GM12864 (cell line): ENCODE measurements at places on chromosomes 13 and 19.

DNA sequence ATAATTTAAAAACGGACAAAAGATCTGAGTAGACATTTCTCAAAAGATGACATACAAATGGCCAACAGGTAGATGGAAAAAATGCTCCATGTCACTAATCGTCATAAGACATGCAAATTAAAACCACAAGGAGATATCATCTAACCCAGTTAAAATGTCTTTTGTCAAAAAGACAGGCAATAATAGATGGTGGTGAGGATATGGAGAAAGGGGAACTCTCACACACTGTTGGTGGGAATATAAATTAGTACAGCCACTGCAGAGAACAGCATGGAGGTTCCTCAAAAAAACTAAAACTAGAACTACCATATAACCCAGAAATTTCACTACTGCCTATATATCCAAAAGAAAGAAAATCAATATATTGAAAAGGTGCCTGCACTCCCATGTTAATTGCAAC, 37.9 kb downstream of the OR10H4 start:
- no peak for DNase-seq

GRCh38 chr13:41188584-41188983, 5.8 kb downstream of the KBTBD7 start:
- no peak for DNase-seq

GRCh38 chr19:3024509-3024869, 4.6 kb downstream of the TLE2 start:
- no peak for DNase-seq

DNA sequence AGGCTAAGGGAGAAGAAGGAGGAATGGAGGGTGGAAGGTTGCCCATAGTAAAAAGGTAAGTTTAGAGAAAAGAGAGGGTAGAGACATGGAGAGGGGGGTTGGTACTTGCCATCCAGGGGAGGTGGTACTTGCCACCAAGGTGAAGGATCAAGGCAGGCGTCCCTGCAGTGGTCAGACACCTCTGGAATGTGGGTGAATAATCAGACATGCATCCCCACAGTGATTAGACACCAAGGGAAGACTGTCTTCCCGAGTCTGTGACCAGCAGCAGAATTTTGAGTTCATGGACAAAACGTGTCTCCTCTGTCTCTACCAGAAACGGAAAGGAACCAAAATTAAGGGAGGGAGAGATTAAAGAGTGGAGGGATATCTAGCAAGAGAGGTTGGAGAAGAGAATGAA, 27.1 kb upstream of the IGFL1 start:
- no peak for DNase-seq

GRCh38 chr19:45506246-45506988, 862 bp upstream of the VASP start:
- peak; percentile 68 for DNase-seq

DNA sequence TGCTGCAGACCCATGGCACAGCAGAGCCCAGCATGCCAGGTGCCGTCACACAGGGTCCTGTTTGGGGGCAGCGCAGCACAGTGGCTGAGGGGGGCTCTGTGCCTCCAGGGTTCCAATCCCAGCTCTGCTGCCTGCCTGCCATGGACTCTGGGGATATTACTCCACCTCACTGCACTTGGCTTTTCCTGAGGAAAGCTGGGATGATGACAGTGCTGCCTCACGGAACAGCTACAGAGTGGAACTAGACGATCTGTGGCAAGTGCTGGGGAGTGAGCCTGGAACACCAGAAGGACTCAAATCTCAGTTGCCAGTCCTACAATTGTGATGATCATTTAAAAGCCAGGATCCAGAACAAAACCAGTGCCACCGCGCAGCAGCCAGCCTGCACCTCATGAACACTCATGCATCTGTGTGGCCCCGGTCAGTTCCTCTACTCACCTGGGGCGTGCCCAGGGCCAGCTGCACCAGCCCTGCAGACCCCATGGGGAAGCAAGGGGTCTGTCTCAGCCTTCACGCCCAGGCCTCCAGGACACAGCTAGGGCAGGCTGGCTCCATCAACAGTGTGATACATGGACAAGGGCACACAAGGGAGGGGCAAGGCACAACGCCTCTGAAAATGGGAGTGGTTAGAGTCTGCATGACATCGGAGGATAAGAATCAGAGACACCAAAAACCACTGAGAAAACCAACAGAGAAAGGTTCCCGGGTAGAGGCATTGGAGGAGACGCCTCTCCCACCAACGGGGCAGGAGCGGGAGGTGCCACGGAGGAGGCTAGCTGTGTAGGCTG, 55.2 kb downstream of the ATP7B start:
- no peak for DNase-seq

- no peak for DNase-seq
Observed at GRCh38 chr19:10037367-10037766, 24.1 kb downstream of the RDH8 start.

- no peak for DNase-seq
Observed at GRCh38 chr19:45955905-45956608, 17.6 kb downstream of the NOVA2 start.

DNA sequence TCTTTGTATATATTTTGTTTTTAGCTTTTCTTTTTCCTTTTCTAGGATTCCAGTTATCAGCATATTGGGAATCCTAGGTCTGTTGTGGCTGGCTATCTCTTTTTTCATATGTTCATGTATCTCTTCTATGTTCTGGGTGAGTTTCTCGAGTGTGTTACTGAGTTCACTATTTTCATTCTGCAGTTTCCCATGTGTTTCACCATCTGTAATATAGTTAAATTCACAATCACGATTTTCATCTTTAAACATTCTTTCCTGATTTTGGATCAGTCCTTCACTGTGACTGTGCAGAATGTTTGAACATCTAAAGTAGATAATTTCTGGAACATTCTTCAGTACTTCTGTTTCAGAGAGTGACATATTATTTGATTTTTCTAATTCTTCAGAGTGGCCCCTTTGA, 862.1 kb downstream of the OLFM4 start:
- no peak for DNase-seq

DNA sequence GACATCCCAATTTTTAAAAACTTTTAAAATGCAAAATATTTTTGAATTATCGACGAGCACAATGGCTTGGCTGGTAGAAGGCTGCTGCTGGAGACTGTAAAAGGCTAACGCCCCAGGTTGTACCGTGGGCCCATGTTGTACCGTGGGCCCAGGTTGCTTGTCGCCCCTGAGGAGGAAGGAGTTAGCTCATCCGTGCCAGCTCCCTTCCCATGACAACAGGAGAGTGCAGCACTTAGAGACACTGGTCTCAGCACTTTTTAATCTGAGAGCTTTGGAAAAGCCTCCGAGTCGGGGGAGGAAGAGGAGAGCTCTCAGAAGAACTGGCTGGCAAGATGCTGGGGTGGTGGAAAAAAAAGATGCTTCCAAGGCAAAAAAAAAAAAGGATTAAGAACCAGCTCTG, 50.3 kb upstream of the CACNA1A start:
- no peak for DNase-seq

DNA sequence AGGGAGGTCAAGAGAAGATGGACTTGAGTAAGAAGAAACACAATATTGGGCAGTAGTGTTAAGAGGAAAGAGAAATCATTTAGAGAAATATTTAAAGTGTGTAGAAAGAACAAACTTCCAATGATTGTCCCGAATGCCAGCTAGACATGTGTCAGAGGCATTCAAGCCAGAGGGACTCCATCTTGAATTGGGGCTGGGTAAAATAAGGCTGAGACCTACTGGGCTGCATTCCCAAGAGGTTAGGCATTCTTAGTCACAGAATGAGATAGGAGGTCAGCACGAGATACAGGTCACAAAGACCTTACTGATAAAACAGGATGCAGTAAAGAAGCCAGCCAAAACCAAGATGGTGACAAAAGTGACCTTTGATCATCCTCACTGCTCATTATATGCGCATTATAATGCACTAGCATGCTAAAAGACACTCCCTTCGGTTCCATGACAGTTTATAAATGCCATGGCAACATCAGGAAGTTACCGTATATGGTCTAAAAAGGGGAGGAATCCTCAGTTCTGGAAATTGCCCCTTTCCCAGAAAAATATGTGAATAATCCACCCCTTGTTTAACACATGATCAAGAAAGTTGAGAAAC, 127.0 kb upstream of the IPO5 start:
- DNase-seq, result no peak
